ENCODE measurements at places on chromosomes 1 and 21.

DNA sequence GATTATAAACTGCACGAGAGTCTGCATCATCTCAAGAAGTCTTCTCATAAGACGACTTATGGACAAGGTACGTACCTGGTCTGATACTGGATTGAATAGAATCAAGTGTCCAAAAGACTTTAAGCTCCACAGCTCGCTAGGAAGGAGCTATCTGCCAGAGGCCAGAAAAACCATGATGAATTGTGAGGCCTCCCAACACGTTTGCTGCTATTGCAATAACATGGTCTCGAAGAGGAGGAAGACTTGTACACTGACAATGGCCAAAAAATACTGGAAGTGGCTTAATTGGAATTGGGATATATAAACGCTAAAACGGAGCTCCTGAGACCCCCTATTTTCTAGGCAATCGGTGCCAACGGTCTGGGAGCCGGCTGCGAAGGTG, 534 bp downstream of the DNAJC28 start:
- no peak for DNase-seq

GRCh38 chr1:53174971-53175913, 21.4 kb upstream of the CPT2 start:
- no peak for DNase-seq

DNA sequence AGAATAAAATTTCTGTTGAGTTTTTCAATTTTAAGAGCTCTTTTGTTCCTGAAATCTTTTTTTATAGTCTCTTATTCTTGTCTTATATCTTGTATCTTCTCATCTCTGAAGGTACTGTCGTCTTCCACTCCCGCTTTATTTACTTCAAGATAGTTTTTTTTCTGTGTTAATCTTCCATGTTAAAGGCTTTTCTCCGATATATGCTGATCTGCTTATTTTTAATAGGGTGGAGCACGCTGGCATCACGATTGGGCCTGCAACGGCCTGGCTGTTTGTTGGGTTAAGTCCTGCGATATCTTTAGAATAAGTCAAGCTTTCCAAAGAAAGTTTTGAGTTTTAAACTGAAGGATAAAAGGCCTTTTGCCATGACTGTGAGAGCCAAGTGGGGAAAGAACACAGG, 35.7 kb downstream of the MRPS6 start:
- DNase-seq, result no peak

DNA sequence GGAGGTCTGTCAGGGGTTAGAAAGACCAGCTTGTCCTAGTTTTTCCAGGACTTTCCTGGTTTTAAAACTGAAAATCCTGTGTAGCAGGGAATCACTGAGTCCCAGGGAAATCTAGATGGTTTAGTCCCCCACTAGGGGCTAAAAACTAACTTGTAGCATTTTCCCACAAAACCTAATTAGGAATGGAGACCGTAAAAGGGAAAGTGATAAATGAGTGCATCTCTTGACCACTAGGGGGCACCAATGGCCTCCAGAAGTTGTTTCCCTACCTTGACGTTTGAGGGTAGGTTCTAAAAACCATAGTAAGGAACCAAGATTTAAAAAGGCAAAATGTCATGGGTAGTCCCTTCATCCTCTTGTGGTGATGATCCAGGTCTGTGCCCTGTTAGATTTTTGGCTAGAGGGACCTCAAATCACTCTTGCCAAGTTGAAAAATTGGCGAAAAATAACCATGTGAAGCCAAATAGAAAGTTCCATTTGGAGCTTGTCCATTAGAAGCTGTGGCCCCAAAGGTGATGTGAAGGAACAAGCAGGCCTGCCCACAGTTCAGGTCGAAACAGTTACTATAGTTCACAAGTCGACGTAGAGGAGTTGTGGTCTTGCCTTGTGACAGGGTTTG, 24.5 kb downstream of the CLIC6 start:
- peak; percentile 72 for DNase-seq

GRCh38 chr1:58497499-58497898, 49.0 kb downstream of the OMA1 start:
- DNase-seq, result no peak

GRCh38 chr1:54069791-54070170, 16.4 kb downstream of the TCEANC2 start:
- no peak for DNase-seq

- no peak for DNase-seq
These were observed 31.9 kb downstream of the SLC1A7 start for GRCh38 chr1:53110370-53111072.

- peak; percentile 44 for DNase-seq
These were observed 359.2 kb downstream of the RRAGC start for GRCh38 chr1:38500352-38500751.

- DNase-seq, result no peak
These were observed 10.1 kb downstream of the CHD1L start for GRCh38 chr1:147252540-147252939.

GRCh38 chr1:13893409-13893821, 193.4 kb downstream of the PRDM2 start:
- no peak for DNase-seq

- DNase-seq, result no peak
These were observed 44.1 kb upstream of the ARHGEF16 start for GRCh38 chr1:3410142-3410925.

- DNase-seq, result no peak
These were observed 75.4 kb upstream of the LRRC7 start for GRCh38 chr1:69492286-69492685.

- DNase-seq, result no peak
These were observed 10.1 kb upstream of the SLC25A33 start for GRCh38 chr1:9529190-9529589.

- no peak for DNase-seq
These were observed 2.5 kb downstream of the USP33 start for GRCh38 chr1:77757066-77757584.

GRCh38 chr1:4128616-4129015, 228.5 kb upstream of the C1orf174 start:
- DNase-seq, result no peak

GRCh38 chr1:235946571-235946981, 79.9 kb upstream of the LYST start:
- DNase-seq, result no peak

DNA sequence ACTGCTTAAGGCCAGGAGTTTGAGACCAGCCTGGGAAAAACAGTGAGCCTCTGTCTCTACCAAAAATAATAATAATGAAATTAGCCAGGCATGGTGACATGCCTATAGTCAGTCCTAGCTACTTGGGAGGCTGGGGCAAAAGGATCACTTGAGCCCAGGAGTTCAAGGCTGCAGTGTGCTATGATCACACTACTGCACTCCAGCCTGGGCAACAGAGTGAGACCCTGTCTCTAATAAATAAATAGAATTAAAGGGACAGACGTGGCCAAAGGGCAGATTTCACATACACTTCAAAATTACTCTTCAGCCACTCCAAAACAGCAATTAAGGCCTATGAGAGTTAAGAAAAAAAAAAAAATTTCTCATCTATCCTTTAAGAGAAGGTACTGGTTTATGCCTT, 45.7 kb downstream of the GATAD2B start:
- no peak for DNase-seq

DNA sequence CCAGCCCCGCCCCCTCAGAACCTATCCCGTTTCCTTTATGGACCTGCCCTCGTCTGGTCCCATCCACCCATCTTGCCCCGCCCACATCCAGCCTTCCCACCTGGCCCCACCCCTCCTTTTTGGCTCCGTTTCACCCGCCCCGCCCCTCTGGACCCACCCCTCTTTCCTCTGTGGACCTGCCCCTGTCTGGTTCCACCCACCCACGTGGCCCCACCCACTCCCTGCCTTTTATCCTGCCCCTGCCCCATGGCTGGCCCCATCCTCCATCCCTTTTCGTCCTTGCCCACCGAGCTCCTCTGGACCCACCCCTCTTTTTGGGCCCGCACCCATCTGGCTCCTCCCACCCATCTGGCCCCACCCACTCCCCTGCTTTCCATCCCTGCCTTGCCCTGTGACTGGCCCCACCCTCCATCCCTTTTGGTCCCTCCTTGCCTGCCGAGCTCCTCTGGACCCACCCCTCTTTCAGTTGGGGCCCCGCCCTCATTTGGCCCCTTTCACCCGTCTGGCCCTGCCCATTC, 177.3 kb downstream of the CAMTA1 start:
- peak; percentile 82 for DNase-seq

GRCh38 chr21:35226968-35227744, 178.1 kb upstream of the RUNX1 start:
- DNase-seq, result no peak

DNA sequence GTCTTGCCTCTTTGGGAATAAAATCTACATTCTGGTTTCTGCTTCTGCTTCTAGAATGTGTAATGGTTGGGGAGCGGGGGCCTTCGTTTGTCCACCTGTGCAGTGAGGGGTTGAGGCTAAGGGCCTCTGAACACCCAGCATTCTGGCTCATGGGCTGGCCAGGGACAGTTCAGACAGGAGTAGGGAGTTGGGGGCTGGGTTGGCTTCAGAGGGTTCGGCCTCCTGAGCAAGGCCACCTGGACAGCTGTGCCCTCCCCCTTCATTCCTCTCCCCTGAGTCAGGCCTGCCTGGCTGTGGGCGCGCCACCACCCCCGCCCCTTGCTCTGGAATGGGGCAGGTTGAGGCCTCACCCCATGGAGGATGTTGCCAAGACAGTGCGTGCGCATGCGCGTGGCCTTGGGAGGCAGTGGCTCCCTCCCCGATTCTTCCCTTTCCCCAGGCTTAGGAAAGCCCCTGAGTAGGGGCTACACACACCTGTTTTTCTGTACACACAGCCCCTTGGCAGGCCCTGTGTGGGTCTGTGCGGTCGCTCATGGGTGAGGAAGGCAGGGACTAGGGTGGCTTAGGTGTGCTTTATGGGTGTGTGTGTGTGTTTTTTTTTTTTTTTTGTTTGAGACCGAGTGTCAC, 57.0 kb downstream of the YARS1 start:
- no peak for DNase-seq

DNA sequence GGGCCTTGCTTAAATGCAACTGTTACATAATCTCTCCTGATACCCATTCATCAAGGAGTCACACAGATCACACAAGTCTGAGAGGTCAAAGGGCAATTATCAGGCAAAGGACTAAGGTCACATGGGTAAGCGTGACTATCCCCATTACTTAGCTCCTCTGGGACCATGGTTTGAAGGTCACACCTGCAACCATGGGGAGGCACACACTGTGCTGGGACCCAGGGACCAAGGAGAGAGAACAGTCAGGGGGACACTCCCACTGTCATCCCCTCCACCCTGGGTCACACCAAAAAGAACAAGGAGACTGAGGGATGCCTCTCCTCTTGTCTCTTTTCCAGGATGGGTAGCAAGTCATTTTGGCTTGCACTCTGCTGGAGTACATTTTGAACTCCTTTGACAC, 30.9 kb upstream of the CTBS start:
- DNase-seq, result no peak

DNA sequence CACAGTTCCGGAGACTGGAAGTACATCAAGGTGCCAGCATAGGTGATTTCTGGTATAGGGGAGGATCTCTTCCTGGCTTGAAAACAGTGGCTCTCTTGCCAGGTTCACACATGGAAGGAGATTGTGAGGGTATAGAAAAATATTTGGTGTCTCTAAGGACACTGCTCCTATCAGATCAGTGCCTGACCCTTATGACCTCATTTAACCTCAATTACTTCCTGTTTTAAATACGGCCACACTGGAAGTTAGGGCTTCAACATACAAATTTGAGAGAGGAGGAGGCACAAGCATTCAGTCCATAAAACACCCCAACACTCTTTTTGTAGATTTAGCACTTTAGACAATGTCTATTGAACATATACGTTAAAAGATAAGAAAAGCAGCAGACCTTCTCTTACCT, 37.0 kb downstream of the COL6A1 start:
- DNase-seq, result no peak

GRCh38 chr1:159823406-159823805, 3.3 kb upstream of the SLAMF8 start:
- DNase-seq, result no peak

DNA sequence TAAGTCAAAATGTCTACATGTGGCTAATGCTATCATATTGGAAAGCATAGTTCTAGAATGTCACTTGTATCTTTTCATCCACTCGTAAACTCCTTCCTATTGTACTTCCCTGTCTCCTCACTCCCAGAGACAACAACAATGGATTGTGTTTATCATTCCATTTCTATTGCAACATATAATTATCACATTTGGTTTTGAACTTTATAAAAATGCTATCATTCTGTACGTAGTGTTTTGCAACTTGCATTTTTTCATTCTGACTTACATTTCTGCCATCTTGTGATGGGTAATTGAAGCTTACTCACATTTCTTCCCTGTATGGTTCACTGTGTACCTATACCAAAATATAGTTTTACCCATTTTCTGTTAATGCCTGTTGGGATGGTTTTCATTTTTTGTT, 14.5 kb upstream of the CSF3R start:
- DNase-seq, result no peak

DNA sequence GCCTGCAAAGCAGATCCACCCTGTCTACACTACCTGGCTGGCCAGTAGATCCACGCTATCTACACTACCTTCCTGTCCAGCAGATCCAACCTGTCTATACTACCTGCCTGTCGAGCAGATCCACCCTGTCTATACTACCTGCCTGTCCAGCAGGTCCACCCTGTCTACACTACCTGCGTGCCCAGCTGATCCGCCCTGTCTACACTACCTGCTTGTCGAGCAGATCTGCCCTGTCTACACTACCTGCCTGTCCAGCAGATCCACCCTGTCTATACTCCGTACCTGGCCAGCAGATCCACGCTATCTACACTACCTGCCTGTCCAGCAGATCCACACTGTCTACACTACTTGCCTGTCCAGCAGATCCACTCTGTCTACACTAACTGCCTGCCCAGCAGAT, 102.8 kb upstream of the SAMD11 start:
- no peak for DNase-seq

DNA sequence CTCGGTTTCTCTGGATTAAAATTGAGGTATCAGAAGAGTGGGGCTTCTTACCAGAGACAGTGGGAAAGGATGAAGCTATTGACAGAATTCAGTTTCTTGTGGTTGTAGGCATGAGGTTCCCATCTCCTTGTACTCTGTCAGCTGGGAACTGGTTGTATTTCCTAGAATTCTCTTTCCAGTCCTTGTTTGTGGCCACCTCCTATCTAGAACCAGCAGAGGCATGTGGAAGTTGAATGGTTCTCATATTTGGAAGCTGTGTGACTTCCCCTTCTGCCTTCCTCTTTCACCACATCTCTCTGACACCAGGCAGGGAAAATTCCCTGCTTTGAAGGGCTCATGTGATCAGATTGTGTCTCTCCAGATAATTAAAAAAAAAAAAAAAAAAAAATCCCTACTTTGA, 457.7 kb upstream of the ADAMTS5 start:
- no peak for DNase-seq

GRCh38 chr1:14494911-14495310, 103.6 kb upstream of the KAZN start:
- no peak for DNase-seq

DNA sequence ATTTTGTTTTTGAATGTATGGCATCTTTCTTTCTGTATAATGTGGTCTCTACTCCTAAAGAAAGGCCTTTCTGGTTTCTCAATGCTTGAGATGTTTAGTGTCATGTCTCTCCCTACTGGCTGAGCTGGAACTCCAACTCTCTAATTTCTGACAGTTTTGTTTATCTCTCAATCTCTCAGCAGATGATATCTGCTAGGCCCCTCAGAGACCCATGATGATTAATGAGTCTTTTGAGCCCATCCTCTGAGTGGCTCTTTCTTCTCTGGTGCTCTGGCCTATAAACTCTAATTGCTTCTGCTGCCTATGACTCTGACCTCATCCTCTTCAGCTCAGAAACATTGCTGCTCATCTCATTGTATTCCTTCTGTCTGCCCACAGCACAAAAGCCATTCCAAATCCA, 46.6 kb downstream of the CRB1 start:
- DNase-seq, result no peak

- peak; percentile 32 for DNase-seq
These were observed 22.9 kb downstream of the BCAS2 start for GRCh38 chr1:114558544-114558943.

All from HEK293T (cell line).